ENCODE measurements at places on chromosomes 2 and 18. TPM values are rescaled to one million over a fixed set of nuclear protein-coding genes. Genes with fewer than 3 reads are reported as not detected.

GRCh38 chr2:96895746-96896651, 26.1 kb upstream of the SEMA4C start:
- DNase-seq, result no peak

DNA sequence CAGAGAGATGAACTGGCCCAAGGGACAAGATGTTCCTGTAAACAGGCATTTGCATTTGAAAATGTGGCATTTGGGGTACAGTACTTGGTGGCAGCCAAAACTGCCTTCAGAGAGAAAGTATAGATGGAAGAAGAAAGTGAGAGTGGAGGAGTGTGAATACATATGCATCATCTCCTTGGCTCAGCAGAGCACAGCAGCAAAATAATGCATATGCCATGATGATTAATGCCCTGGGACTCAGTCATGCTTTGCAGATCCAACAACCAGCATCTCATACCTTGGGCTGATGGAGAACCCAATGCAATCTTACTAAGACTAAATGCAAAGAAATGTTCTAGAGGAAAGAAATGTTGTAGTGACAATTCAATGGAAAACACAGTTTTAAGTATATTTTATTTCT, 29.7 kb upstream of the CYTIP start:
- DNase-seq, result no peak

DNA sequence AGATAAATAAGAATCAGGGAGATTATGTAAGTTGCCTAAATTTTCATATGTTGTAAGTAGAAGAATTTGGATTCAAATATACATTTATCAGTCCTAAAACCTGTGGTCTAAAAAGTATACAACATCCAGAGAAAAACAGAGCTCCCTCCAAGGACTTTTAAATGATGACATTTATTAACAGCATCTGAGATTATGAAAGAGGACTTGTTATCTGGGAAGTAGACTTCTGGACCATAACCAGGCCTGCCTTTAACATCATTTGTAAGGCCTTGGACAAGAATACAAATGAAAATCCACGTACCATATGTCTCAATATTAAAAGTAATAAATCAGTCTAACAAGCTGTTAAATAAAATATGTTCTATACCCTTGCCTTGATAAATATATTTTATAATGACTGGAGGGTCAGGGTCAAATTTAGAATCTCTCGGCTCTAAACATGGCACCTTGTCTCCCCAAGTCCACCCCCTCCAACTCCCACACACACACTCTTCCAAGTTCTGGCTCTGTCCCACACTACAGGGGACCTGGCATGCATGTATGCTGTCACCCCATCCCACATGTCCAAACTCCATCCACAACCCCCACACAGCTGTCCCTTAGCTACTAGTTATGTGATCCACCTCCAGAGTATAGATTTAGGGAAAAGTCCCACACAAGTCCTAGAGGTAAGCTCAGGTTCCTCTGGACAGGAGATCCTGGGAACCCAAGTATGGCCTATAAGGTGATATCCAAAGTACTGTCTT, 382.6 kb downstream of the CDH2 start:
- DNase-seq, result no peak

DNA sequence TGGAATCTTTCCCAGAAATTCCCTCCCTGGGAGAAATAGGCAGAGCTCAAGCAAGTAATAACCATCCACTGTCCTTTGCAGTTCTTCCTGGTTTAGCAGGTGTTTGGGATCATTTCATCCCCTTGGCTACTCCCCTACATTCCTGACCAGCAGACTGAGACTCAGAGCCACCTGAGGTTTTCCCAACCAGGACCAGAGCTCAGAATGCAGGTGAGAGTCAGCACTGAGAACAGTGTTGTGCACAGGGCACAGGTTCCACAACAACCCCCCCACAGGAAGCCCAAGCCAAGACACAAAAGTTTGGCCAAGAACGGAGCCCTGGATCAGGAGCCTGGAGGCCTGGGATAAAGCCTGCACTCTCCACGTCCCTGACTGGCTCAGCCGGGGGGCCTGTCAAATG, 21.0 kb upstream of the LOXHD1 start:
- DNase-seq, result no peak

- no peak for DNase-seq
Observed at GRCh38 chr2:53230691-53231090, 536.9 kb upstream of the CHAC2 start.

Gene CTAGE1
- not detected for total RNA-seq

GRCh38 chr2:209458008-209458979, 34.4 kb downstream of the MAP2 start:
- no peak for DNase-seq

- no peak for DNase-seq
Observed at GRCh38 chr2:181464966-181465365, 7.8 kb downstream of the ITGA4 start.

DNA sequence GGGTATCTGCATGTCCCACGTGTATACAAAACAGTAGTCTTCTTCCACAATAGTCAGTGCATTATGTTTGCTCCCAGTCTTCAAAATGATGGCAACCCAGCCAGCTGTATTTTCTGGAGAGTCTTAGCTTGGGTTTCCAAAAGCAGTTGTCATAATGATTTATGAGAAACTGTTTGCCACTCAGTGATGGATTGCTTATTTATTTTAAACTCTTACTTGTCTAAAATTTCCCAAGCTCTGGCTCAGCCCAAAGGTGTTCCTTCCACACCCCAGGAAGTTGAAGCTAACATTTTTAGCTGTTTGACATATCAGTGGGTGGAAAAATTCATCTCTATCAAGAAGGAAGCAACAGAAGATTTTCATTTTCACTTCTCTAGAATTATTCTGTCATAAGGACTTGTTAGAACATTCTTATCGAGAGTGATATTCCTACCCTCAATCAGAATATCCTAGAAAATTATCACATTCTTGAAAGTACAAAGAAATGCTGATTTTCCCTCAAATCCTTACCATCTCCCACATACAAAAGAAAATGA, 78.8 kb downstream of the ASAP2 start:
- no peak for DNase-seq

- no peak for DNase-seq
Observed at GRCh38 chr2:12931186-12931844, 214.6 kb downstream of the TRIB2 start.

DNA sequence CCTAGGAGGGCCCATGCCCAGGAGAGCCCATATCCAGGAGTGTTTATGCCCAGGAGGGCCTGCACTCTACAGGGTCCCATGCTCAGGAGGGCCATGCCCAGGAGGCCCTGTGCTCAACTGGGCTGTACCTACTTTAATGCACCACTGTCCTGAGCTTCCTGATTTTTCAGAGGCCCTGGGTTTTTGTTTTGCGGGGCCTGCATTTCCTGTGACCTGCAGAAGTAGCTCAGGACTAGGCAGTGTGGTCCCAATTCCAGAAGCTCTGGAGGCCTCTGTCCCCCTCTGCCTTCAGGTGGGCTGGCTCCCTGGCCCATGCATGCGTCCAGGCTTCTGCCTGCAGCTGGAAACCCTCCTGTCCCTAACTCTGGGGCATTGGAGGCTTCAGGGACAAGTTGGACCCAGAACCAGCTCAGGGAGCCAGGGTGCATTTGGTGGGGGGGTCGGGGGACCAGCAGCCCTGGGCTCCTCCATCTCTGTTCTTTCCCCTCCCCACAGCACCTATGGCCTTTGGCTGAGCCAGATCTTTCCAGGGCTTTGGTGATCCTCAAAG, 10.8 kb downstream of the GPR35 start:
- no peak for DNase-seq

DNA sequence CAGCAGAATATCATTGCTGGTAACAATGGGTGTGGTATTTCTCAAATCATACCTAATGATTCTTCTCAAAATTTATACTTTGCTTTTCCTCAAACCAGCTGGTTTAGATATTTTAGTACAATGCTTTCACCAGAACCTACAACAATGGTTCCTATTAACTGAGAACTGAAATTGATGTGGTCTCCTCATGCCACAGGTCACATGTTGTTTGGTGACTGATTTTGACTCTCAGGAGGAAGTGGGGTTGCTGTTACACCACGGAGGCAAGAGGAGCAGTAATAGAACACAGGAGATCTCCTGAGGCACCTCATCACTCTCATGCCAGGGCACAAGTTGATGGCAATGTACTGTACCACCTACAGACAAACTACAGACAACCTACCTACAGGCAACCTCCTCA, 3.0 kb upstream of the CEP68 start:
- no peak for DNase-seq

GRCh38 chr2:71603851-71604725, 150.7 kb downstream of the DYSF start:
- DNase-seq, result peak; percentile 18

GRCh38 chr2:162174746-162175145, 22.7 kb upstream of the GCG start:
- DNase-seq, result no peak

- no peak for DNase-seq
Observed at GRCh38 chr2:118614841-118615271, 232.6 kb downstream of the EN1 start.

GRCh38 chr18:49109565-49110251, 158.9 kb upstream of the SMAD7 start:
- no peak for DNase-seq

All from Right ventricle myocardium superior (tissue), 1 donor.